ENCODE measurements at places on chromosomes 12 and 14.

GRCh38 chr14:75234173-75235115 lies 44.2 kb upstream of the FOS start:
- no peak for DNase-seq

GRCh38 chr12:607541-608001 lies 55.7 kb downstream of the NINJ2 start:
- no peak for DNase-seq

DNA sequence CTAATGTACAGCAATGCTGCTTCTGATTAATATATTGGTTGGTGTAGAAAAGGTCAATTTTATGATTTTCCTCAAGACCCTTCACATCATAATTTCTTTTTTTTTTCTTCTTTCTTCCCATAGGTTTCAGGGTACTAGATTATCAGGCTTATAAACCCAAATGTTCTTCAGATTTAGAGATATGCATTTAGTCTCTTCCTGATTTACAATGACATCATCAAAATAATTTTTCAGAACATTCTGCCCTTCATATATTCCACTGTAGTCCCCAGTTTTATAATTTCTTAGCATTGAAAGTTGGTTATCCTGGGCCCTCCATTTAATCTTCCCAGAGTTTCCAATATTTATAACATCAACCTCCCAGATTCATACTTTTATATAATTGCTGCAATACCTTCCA lies 226.7 kb upstream of the LRFN5 start:
- DNase-seq: no peak

DNA sequence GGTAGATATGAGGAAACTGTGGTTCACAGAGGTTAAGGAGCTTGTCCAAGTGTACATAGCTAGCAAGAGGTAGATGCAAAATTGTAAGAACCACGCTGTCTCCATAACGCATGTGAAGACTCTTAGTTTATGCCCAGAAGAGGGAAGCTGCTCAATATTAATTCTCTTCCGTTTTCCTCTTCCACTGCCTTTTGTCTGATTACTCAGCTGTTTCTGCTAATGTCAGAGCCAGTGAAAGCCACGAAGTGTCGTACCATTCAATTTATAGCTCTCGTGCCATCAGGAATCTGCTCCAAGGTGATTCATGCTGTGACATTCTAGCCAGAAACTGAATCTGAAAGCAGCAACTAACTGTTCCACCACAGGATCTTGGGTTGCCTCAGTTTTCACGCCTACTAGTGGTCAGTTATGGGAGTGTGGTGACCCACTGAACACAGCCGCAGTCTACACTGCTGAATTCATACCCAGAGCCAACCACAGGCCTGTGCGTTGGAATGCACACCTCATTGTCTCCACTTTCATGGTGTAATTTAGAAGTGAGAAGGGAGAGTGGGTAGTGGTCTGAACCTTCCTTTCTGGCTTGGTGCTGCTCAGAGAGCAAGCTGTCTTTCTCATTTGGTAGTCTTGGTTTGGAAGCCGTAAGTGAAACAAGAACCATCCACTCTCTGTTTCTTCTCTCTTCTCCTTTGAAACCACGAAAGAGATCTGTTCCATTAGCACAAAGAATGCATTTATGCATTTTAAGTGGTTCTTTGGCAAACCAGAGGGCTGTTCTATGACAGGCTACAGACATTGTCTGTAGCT lies 74.2 kb upstream of the NAP1L1 start:
- DNase-seq: no peak

DNA sequence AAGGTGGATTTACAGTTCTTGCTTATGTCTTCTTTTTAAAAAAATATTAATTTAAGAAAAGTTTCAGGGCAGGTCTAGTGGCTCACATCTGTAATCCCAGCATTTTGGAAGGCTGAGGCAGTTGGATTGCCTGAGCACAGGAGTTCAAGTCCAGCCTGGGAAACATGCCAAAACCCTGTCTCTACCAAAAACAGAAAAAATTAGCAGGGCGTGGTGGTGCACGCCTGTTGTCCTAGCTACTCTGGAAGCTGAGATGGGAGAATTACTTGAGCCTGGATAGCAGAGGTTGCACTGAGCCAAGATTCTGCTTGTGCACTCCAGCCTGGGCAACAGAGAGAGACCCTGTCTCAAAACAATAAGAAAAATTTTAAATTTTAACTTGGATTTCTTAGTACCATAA lies 5.4 kb upstream of the TAS2R46 start:
- no peak for DNase-seq

GRCh38 chr12:62654326-62655241 lies 188.0 kb downstream of the MON2 start:
- no peak for DNase-seq
